ENCODE measurements at places on chromosomes 7 and 10. TPM values are rescaled to one million over a fixed set of nuclear protein-coding genes. Genes with fewer than 3 reads are reported as not detected.

FRMD4A gene
- total RNA-seq: 28.4 TPM

SPDYE18 gene
- 0.30 TPM for total RNA-seq

GPRIN2 gene
- not detected for total RNA-seq

PRKRIP1 gene
- total RNA-seq: 10.9 TPM

NAT16 gene
- 0.15 TPM for total RNA-seq

CELF2 gene
- total RNA-seq: 1.7 TPM

CDK14 gene
- total RNA-seq: 12.1 TPM

SORCS1 gene
- total RNA-seq: under 0.01 TPM

PPIF gene
- total RNA-seq: 44.9 TPM
